Epithelial cell of prostate (primary cell): ENCODE measurements at places on chromosomes 2 and 18.
A peak's percentile ranks its signal among the peaks of the same experiment; 100 is the strongest.

GRCh38 chr2:106160786-106161261 is 33.3 kb downstream of the UXS1 start:
- no peak for DNase-seq

GRCh38 chr2:238851026-238851425 is 3.1 kb downstream of the TWIST2 start:
- DNase-seq, result no peak

GRCh38 chr2:240168546-240169361 is 28.3 kb upstream of the OTOS start:
- DNase-seq, result no peak

DNA sequence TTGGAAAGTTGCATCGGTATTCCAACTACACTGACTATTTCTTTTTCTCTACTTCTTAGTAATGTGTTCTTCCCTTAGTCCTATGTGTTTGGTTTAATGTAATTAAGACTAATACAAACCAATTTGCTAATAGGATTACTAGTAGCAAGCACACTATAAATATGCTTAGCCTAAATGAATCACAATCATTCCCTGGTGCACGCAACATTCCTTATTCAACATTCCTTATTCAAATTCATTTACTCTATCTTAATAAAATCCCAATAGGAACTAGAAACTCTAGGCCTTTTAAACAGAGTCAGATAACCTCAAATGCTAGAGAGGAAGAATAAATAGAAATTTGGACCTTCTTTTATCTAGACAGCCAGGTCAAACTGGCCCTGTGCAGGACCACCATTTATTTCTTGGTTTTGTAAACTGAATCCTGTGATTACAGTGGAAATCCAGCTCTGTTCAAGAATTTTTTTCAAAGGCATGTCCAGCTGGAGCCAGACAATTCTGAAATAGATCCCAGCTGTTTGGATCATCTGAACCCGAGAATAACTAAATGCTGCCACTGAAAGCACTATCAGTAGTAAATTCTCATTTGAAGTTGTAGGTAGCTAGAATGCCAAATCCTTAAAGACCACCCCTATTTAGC is 103.1 kb downstream of the PPP1R1C start:
- no peak for DNase-seq

- DNase-seq, result no peak
Measured at GRCh38 chr2:142682528-142682927, 194.9 kb upstream of the KYNU start.

- no peak for DNase-seq
Measured at GRCh38 chr18:66124394-66124793, 373.6 kb downstream of the CDH7 start.

GRCh38 chr18:35474884-35475283 is 22.9 kb downstream of the INO80C start:
- no peak for DNase-seq

DNA sequence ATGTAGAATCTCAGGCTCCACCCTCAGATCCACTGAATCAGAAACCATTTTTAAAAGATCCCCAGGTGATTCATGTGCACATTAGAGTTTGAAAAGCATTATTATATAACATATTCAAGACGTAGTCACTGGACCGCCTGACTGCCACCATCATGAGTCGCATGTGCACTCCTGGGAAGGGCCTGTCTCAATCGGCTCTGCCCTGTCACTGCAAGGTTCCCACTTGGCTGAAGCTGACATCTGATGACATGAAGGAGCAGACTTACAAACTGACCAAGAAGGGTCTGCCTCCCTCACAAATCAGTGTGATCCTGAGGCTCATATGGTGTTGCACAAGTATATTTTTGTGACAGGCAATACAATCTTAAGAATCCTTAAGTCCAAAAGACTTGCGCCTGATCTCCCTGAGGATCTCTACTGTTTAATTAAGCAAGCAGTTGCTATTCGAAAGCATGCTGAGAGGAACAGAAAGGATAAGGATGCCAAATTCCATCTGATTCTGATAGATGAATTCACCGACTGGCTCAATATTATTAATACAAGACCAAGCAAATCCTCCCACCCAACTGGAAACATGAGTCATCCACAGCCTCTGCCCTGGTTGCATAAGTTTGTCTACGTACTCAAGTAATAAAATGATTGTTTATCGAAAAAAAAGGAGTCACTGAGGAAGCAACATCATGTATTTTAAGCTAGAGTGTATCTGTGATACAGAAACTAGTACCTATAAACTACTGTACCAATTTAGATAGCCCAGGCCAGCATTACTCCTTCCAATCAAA is 26.2 kb downstream of the ATAD2B start:
- DNase-seq, result peak; percentile 77

DNA sequence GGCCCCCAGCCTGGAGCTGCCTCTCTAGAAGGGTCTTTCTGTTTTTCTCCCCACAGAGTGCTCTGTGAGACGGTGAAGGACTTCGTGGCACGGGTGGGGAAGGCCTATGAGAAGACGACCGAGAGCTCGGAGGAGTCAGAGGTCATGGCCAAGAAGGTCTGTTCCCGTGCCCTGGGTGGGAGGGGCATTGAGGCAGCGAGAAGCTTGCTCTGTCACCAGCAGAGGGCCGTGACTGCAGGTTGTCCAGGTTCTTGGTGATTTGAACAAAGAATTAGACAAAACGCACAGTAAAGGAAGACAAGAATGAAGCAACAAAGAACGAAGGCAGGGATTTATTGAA is 93.9 kb downstream of the DGKD start:
- DNase-seq, result no peak

DNA sequence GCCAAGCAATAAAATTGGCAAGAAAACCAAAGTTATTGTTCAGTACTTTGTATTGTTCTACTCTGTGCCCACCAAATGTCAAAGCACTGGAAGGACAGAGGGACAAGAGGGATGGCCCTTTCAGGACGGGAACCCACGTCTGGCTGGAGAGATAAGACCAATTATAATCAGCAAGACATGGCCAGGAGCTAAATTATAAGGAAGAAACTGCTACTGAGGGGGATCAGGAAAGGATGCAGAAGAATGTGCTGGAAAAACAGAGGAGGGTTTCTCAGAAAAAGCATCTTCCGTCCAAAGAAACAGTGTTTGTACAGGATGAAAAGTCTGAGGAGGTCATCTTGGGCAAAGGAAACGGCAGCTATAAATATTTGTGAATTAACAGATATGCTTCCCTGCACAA is 46.4 kb upstream of the NARS1 start:
- DNase-seq, result no peak

DNA sequence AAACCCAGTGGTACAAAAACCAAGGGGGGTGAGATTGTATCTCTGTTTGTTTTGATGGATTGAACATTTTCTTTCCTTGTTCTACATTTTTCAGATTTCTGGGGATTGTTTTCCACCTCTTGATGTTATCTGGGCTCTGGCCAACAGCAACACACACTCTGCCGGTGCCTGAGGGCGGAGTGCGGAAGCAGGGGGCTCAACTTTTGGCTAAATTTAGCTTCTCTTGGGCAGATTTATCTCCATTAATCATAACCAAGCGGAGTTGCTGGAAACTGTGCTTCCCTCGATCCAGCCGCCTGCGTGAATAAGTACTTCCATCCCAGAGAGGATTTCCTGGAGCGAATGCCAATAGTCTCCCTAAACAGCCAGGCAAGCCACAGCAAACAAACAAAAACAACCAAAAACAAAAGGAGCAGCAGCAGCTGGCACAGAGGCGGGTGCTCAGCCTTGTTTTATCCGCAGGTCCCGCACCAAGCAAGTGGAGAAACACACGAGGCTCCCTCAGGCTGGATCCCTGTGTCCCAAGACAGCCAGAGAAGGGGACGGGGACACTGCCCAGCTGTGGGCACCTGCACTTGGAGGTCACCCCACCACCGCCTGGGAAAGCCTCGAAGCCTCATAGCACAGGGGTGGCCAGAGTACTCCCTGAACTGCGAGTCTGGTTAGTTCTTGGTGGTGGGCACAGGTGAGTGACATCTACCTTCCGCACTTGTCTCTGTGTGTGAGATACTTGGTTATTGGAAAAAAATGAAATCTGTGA is 143.4 kb downstream of the NDUFA10 start:
- no peak for DNase-seq

- DNase-seq, result no peak
Measured at GRCh38 chr2:102082571-102083392, 59.8 kb upstream of the IL1R1 start.

- no peak for DNase-seq
Measured at GRCh38 chr2:226030788-226031646, 631.5 kb downstream of the NYAP2 start.

DNA sequence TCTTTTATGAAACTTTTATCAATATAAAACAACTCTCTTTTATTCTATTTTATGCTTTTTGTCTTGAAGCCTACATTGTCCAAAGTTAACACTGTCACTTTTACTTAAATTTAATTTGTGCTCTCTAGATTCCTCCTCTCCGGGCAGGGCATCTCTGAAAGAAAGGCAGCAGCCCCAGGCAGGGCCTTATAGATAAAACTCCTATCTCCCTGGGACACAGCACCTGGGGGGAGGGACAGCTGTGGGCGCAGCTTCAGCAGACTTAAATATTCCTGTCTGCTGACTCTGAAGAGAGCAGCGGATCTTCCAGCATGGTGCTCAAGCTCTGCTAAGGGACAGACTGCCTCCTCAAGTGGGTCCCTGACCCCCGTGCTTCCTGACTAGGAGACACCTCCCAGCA is 447.7 kb upstream of the FANCL start:
- no peak for DNase-seq

- no peak for DNase-seq
Measured at GRCh38 chr18:8785261-8785660, 79.9 kb downstream of the MTCL1 start.

- DNase-seq, result no peak
Measured at GRCh38 chr18:9861157-9861556, 24.6 kb upstream of the TXNDC2 start.

DNA sequence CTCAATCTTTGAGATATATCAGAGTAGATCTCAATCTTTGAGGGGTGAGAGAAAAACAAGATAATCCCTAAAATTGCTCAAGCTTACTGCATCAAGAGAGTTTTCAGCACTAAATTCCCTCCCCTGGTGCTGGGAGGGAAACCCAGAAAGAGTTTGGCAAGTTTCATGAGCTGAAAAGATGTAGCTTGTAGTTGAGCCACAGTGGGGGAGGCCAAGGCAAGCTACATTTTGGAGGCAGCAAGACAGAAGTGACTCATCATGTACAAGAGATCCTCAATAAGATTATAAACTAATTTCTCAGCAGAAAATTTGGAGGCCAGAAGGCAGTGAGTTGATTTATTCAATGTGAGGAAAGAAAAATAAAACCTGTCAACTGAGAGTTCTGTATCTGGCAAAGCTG is 308.2 kb downstream of the PIEZO2 start:
- DNase-seq, result no peak

DNA sequence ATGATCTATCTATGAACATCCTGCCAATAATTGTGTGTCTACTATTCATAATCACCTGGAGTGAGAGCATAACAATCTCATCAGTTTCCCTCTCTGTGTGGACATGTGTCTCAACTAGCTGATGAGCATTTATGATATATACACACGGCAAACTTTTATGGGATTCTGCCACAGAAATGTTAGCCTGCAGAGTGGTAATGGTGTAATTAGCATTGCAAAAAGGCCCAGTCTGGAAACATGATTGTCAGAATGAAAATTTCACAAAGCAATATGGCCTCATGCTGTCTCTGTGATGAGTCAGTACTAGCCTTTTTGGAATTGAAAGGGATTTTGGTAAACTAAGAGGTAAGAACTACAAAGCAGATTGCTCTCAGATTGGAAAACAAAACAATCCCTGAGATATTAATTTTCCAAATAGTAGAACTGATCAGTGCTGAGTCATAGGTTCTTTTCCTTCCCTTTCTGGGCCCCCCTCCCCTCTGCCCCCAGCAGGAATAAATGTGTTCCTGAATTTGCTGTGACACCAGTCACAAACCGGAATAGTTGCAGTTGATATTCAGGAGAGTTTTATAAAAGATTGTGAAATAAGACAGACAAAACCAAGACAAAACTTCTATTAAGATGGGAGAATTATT is 189.2 kb downstream of the OSR1 start:
- DNase-seq, result no peak

DNA sequence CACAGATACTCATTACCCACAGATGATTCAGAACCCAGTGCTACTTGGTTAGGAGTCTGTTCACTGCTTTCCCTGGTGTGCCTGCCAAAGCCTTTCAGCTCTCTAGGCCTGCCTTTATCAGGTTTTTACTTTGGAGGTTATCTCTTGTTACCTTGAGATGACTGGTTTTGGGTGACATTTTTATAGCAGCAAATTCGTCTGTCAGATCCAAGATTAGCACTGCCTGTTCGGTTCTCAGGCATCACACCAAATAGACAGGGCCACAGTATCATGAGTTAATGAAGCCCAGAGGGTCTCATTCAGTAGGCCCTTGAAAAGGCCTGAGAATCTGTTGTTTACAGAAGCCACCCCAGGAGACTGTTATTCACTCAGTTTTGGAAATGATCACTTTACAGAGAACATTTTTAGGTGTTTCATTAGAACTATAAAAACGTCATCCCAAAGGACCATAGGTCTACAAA is 121.2 kb downstream of the OSBPL6 start:
- DNase-seq, result no peak

- DNase-seq, result no peak
Measured at GRCh38 chr2:41199334-41199733, 747.4 kb upstream of the SLC8A1 start.

DNA sequence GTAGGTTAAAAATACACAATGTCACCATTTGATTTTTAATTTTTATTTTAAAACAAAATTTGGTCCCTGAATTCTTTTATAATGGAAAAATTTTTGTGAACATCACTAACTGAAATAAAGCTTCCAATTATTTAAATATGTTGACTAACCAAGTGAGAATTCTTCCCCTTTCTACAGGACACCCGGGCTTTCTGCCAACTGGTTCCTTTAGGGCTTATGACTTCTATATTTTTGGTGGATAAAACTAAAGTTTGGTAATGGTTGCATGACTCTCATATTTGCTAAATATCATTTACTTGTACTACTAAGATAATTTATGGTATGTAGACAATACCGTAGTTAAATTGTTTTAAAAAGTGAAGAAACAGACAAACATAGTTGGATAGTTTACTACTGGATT is 291.0 kb upstream of the DOK6 start:
- DNase-seq, result no peak

GRCh38 chr2:84129018-84129417 is 330.1 kb downstream of the SUCLG1 start:
- DNase-seq, result no peak

GRCh38 chr2:75241696-75242095 is 42.4 kb upstream of the TACR1 start:
- no peak for DNase-seq

DNA sequence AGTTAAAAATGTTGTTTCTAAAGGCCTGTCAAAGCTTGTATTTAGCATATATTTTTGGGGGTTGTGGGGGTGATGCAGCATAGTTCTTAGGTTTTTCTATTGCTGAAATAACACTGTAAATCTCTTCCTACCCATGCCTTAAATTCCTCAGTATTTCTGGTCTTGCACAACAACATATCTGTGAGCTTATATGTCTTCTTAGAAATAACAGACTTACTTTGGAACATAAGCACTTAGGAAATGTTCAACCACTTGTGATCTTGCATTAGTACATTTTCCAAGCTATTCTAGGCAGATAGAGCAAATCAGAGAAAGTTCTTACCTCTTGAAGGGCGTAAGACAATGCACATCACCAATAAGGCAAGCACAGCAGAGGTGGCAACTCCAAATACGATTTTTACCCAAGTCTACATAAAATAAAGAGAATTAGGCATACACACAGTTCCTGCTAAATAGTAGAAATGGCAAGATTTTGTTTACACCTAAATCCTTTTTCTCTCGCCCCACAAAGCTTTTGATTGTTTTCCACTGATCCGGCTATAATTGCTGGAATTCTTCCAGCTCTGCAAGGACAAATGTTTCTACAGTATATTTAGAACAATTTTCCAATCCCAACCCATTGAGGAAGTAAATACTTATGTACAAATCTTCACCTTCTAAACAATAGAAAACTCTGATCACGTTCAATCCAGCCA is 512 bp downstream of the FAP start:
- DNase-seq, result no peak
